Endothelial cell of umbilical vein (primary cell): ENCODE measurements at places on chromosomes 12 and 14. TPM values are rescaled to one million over a fixed set of nuclear protein-coding genes. Genes with fewer than 3 reads are reported as not detected.

AQP5 gene
- 2.3 and 2.7 TPM in 2 replicates for polyA plus RNA-seq

ARMH4 gene
- polyA plus RNA-seq = 1.1 TPM in 2 replicates

ATG14 gene
- 4.8 and 5.9 TPM in 2 replicates for polyA plus RNA-seq

TCL1B gene
- polyA plus RNA-seq = not detected in 2 replicates

GPRC5D gene
- not detected in 2 replicates for polyA plus RNA-seq

HEBP1 gene
- polyA plus RNA-seq = 16.9 and 23.1 TPM in 2 replicates

CMA1 gene
- not detected in 2 replicates for polyA plus RNA-seq

ITGA5 gene
- polyA plus RNA-seq = 657 and 731 TPM in 2 replicates

PRR4 gene
- 2.4 and 2.6 TPM in 2 replicates for polyA plus RNA-seq

KCNA5 gene
- polyA plus RNA-seq = not detected in 2 replicates

DNA sequence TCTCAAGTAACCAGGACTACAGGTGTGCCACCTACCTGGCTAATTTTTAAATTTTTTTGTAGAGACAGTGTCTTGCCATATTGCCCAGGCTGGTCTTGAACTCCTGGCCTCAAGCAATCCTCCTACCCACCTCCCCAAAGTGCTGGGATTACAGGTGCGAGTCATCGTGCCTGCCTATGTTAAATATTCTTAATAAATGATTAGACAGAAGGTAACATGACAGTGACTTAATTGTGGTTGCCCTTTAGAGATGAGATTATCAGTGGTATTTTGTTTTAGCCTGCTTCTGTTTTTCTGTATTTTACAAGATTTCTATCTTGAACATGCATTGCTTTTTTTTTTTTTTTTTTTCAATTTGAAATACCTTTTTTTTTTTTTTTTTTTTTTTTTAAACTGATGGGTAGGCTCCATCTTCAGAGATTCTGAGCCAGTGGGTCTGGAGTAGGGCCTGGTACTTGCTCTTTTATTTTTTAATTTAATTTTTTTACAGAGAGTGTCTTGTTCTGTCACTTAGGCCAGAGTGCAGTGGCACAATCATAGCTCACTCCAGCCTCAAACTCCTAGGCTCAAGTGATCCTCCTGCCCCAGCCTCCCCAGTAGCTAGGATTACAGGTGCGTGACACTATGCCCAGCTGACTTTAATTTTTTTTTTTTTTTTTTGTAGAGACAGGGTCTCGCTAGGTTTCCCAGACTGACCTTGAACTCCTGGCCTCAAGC lies 88.4 kb downstream of the BORCS5 start:
- no peaks in the 10 kb centered on the region for H3K27me3 ChIP-seq
- no peak for DNase-seq
- no peak overlapping the region for H3K27ac ChIP-seq
- H3K4me1 ChIP-seq = peaks cover 42% of the 10 kb centered on the region

- H3K36me3 ChIP-seq = no peaks in the 10 kb centered on the region
- H3K4me1 ChIP-seq = no peaks in the 10 kb centered on the region
- no peak overlapping the region for H3K4me3 ChIP-seq
- H3K27me3 ChIP-seq = no peaks in the 10 kb centered on the region
Measured at GRCh38 chr14:35786856-35787255, 22.2 kb downstream of the RALGAPA1 start.

GRCh38 chr14:50045039-50045711 lies 71.2 kb downstream of the VCPKMT start:
- peak; percentile 69 for DNase-seq
- H3K36me3 ChIP-seq = no peaks in the 10 kb centered on the region
- H3K4me1 ChIP-seq = peaks cover 35% of the 10 kb centered on the region
- H3K4me3 ChIP-seq = no peak overlapping the region
- H3K27me3 ChIP-seq = no peaks in the 10 kb centered on the region

DNA sequence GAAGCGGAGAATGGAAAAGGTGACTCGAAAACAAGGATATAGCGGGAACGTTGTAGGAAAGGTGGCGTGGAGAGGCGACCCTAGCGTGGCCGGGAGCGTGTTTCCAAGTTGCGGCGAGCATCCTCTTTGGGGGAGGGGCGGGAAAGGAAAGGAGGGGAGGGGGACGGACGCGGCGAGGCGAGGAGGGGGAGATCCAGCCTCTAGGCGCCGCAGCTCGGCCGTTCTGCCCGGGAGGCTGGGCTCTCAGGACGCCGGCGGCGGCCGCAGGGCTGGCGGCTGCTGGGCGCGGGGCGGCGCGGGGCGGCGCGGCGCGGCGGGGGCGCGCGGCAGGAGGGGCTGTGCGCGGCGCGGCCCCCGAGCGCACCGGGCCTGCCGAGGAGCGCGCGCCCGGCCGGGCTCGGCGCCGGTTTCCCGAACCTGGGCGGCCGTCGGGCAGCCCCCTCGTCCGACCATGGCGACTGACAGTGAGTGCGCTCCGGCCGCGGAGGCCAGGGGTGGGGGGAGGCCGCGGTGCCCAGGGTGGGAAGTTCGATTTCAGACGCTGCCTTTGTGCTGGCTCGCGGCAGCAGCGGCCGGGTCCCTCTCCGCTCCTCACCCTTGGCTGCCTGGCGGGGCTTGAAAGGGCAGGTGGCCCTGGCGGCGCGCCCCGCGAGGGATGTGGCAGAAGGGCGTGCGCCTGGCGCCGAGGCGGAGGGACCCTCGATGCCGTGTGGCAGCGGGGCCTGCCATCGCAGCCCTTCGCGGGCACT lies 50.3 kb downstream of the SNAPC1 start:
- H3K27me3 ChIP-seq = peaks cover 18% of the 10 kb centered on the region
- H3K36me3 ChIP-seq = no peaks in the 10 kb centered on the region
- DNase-seq = peak; percentile 29
- peaks cover 3% of the 10 kb centered on the region for H3K4me1 ChIP-seq

- no peaks in the 10 kb centered on the region for H3K36me3 ChIP-seq
- DNase-seq = no peak
- peaks cover 4% of the 10 kb centered on the region for H3K27me3 ChIP-seq
- H3K4me3 ChIP-seq = no peak overlapping the region
Measured at GRCh38 chr12:52141875-52142274, 49.9 kb downstream of the KRT80 start.

DNA sequence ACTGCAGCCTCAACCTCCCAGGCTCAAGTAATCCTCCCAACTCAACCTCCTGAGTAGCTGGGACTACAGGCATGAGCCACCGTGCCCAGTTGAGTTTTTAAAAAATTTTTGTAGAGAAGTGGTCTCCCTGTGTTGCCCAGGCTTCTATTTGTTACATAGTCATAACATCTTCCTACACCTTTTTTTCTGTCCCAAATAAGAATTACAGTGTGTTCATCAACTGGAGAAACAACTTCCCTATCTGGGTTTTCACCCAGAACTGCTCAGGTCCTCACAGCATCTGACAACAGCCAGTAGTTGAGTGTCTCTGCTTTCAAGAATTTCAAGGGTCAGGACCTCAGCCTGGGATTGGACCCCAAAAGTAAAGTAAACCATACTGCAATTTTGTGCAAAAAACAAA lies 235.2 kb upstream of the AMIGO2 start:
- H3K4me1 ChIP-seq = peaks cover 20% of the 10 kb centered on the region
- H3K27me3 ChIP-seq = no peaks in the 10 kb centered on the region
- no peak overlapping the region for H3K27ac ChIP-seq

GRCh38 chr12:58174316-58174715 lies 232.9 kb downstream of the ATP23 start:
- no peaks in the 10 kb centered on the region for H3K36me3 ChIP-seq
- H3K4me3 ChIP-seq = no peak overlapping the region
- no peak overlapping the region for H3K27ac ChIP-seq
- DNase-seq = peak; percentile 9

- H3K4me1 ChIP-seq = peaks cover 8% of the 10 kb centered on the region
- DNase-seq = no peak
- no peak overlapping the region for H3K4me3 ChIP-seq
- H3K27me3 ChIP-seq = peaks cover 17% of the 10 kb centered on the region
- no peak overlapping the region for H3K27ac ChIP-seq
- no peaks in the 10 kb centered on the region for H3K36me3 ChIP-seq
Measured at GRCh38 chr14:37579274-37579673, 15.8 kb downstream of the FOXA1 start.

- no peaks in the 10 kb centered on the region for H3K27me3 ChIP-seq
- H3K4me1 ChIP-seq = no peaks in the 10 kb centered on the region
- no peak overlapping the region for H3K27ac ChIP-seq
- no peak overlapping the region for H3K4me3 ChIP-seq
Measured at GRCh38 chr14:97101561-97101960, 304.4 kb downstream of the VRK1 start.

DNA sequence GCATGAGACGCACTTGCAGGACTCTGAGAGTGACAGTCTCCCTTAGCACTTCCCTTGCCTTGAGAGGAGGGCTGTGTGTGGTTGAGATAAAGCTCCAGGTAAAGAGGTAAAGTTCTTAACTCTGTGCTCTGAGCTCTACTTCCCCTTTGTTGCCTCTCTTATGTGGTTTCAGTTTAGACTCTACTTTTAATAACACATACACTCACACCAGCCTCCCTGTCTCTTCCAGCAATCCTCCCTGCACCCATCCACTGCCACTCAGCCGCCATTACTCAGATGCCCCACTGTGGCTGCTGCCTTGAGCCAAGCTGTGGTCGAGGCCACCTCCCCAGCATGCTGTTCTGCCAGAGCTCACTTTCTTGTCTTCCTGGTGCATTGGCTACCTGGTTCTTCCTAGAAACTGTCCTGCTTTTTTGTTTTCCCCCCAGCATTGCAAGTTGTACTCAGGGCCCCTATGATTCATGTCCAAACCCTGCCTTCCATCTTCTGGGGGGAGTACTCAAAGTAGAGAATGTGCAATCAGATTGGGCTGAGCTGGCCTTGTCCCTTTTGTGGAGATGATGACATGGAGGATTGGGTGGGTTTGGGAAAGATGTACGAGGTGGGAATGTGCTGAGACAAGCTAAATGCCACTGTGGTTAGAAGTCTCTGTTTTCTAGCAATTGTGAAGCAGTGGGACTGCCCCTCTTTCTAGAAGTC lies 115.5 kb upstream of the PARP11 start:
- H3K4me1 ChIP-seq = no peaks in the 10 kb centered on the region
- H3K27me3 ChIP-seq = no peaks in the 10 kb centered on the region
- DNase-seq = no peak
- no peak overlapping the region for H3K4me3 ChIP-seq

DNA sequence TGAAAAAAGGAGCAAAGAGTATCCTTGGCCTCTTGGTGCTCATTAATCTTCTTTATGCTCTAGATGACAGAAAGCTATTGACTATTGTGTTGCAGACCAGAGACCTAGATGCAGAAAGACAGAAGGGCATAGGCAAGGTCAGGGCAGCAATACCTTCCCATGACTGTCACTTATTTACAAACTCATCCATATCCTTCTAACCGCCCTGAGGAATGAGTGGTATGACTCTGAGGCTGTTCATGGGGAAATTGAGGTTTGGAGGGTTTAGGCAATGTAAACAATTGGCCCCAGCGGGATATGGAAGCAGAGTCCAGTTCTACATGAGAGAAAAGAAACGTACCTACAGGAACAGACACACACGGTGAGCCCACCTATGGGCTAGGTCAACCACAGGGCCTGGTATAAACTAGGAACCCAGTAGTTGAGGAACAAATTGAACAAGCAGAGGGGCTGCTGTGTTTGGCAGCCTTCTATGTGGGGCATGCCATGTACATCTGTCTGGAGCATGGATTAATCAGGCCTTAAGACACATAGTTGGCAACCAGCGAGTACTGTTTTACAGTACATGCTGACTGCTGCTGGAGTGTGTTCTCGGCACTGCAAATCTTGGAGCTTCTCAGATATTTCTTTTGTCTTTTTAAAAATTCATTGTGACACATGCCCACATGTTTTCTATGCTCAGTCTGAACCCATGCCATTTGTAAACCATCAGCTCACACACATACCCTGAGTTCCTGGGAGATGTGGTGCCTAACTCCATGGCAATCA lies 159.7 kb upstream of the NTF3 start:
- no peak overlapping the region for H3K27ac ChIP-seq
- H3K4me1 ChIP-seq = no peaks in the 10 kb centered on the region
- no peaks in the 10 kb centered on the region for H3K36me3 ChIP-seq

DNA sequence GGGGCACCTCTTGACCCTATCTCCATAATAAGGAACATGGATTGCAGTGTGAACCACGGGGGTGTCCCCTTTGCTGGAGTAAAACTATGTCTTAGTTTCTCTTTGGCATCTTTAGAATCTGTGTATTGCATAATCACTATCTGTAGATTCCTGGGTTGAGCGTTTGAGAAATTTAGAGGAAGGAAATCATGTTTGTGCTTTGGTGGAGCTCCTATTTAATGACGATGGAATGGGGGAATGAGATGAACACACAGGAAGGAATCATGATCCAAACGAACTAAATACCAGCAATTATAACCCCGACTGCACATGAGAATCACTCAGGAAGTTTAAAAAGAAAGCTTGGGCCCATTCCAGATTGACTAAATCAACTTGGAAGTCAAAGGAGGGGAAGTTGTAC lies 1.3 kb upstream of the MYG1 start:
- peaks cover 35% of the 10 kb centered on the region for H3K4me1 ChIP-seq
- peaks cover 9% of the 10 kb centered on the region for H3K36me3 ChIP-seq
- DNase-seq = peak; percentile 42
- H3K27me3 ChIP-seq = no peaks in the 10 kb centered on the region
- no peak overlapping the region for H3K27ac ChIP-seq

GRCh38 chr12:110243227-110243626 lies 37.8 kb upstream of the ATP2A2 start:
- H3K27me3 ChIP-seq = no peaks in the 10 kb centered on the region
- H3K4me3 ChIP-seq = no peak overlapping the region
- no peaks in the 10 kb centered on the region for H3K4me1 ChIP-seq

GRCh38 chr12:84811291-84811690 lies 101.3 kb downstream of the SLC6A15 start:
- no peak for DNase-seq
- H3K4me3 ChIP-seq = no peak overlapping the region
- H3K27ac ChIP-seq = no peak overlapping the region

DNA sequence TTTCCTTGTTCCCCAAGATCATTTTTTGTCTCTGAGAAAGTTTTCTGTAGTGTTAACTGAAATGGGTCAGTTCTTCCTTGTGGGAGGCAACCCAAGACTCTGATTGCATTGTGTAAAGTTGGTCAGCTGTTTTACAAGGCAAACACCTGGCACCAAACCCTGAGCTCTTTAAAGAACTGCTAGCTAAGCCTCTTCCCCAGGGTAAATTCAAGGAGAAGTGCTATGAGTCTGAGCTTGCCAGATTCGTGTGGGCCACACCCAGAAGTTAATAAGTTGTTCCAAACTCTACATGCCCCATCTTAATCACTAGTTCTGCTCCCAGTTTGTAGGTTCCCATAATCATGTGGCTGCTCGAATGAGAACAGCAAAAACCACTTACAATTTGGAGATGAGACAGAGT lies 214.5 kb downstream of the BTG1 start:
- H3K27ac ChIP-seq = no peak overlapping the region
- no peak overlapping the region for H3K4me3 ChIP-seq
- H3K27me3 ChIP-seq = no peaks in the 10 kb centered on the region
- no peaks in the 10 kb centered on the region for H3K36me3 ChIP-seq
- H3K4me1 ChIP-seq = peaks cover 10% of the 10 kb centered on the region
- no peak for DNase-seq

DNA sequence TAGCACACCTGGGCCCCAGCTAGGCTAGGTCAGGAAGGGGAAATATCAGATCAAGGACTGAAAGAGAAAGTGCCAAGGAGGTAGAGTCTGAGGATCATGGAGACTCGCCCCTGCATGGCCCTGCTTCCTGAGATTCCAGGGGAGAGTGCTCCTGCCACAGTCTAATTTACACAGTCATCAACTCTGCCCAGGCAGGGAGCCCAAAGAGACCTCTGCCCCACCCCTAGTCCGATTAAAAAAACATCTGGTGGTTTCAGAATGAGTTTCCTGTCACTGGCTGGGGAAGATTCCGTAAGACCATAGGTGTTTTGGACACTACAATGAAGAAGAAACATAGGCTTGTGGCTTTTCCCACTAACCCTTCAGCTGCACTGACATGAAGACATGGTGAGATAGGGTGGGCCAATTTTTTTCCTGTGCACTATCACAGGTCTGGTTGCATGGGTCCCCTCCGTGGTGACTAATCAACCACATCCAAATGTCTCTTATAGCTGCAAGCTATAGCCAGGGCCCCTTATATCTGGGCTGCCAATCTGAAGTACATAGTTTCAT lies 31.5 kb upstream of the GZMB start:
- no peak overlapping the region for H3K4me3 ChIP-seq
- no peaks in the 10 kb centered on the region for H3K36me3 ChIP-seq
- no peak overlapping the region for H3K27ac ChIP-seq
- no peaks in the 10 kb centered on the region for H3K4me1 ChIP-seq
- DNase-seq = no peak
